ENCODE measurements at places on chromosomes 4 and X.
A peak's percentile ranks its signal among the peaks of the same experiment; 100 is the strongest.

DNA sequence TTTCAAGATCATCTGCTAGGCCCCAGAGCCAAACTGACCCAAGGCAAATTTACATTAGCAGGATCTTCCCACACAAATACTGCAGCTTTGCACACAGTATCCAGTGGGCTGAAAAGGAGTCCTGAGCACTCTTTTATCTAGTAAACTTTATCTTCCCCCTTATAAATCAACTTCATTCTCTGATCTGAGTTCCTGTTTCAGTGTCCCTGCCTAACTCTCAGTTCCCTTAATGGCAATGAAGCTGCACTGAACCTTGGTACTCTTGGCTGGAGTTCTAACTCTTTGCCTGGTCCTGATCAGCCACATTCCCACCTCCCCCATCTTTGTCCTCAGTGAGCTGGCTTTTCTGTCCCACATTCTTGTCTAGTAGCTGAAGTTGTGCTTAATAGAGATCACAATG, 37.4 kb downstream of the EDA2R start:
- DNase-seq = no peak

DNA sequence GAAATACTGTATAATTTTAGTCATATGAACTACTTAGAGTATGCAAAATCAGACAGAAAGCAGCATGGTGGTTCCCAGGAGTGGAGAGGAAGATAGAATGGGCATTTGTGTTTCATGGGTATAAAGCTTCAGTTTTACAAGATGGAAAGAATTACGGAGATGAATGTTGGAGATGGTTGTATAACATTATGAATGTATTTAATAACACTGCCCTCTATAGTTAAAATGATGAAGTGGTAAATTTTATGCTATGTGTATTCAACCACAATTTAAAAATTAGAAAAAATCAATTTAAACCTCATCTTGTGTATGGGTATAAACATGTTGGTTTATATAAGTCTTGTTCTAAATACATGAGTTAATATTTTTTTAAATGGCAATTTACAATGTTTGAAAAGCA, 521.1 kb downstream of the FSTL5 start:
- no peak for DNase-seq

GRCh38 chr4:99696801-99697200, 39.2 kb upstream of the C4orf54 start:
- no peak for DNase-seq

- no peak for DNase-seq
Observed at GRCh38 chr4:77773101-77773500, 46.1 kb downstream of the CNOT6L start.

GRCh38 chr4:47390428-47391125, 72.9 kb downstream of the COMMD8 start:
- DNase-seq = no peak

- no peak for DNase-seq
Observed at GRCh38 chr4:19823781-19824180, 427.9 kb upstream of the SLIT2 start.

DNA sequence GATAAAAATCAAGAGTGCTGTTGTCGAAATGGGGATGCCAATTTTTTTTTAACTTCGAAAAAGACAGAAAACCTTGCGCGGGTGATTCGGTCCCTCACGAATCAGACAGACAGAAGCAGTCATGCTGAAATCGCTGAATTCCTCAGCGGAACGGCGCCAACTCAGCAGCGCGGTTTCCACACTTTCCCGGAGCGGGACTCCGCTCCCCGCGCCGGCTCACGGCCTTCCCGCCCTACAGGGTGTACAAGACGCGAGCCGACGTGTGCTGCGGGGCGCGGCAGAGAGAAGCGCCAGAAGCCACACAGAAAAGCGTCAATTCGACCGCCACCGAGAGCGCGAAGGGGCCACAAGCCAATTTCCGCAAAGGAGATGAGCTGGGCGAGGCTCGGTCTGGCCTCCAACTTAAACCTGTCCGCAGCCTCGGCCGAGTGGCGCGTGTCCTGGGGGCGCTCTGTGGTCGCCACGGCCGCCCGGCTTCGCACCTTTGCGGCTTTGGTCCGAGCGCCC, 1.3 kb downstream of the NEXMIF start:
- DNase-seq = peak; percentile 21

DNA sequence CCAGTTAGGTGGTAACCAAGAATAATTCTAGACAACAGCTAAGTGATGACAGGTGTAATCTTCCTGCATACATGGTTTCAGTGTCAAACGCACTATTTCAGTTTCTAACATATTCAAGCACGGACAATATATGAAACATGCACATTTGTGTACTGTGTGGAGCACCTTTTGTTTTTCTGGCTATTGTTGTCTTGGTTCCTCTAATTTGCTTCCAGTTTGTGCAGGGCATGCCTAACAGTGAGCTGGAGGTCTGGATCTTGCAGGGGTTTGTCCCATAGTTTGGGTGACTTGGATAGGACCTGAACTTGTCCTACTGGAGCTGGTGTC, 70.5 kb upstream of the TBC1D9 start:
- DNase-seq = no peak

DNA sequence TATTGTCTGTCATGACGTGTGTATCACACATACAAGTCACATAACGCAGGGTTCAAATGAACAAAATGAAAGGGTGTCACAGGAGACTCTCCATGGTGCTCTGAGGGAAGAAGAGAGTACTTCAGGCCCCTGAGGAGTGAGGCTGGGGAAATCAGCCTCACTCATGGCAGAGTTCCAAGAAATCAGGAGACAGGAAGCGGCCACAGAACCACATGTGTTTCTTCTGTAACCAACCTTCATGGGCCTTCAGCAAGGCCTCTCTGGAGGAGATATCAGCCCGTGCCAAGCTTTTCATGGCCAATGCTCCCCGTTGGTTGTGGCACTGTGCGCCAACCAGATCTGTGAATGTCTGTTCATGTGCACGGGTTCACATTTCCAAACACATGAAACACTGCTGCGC, 76.0 kb downstream of the NAT8L start:
- peak; percentile 49 for DNase-seq

- DNase-seq = no peak
Observed at GRCh38 chr4:139988863-139989765, 164.9 kb downstream of the MAML3 start.

DNA sequence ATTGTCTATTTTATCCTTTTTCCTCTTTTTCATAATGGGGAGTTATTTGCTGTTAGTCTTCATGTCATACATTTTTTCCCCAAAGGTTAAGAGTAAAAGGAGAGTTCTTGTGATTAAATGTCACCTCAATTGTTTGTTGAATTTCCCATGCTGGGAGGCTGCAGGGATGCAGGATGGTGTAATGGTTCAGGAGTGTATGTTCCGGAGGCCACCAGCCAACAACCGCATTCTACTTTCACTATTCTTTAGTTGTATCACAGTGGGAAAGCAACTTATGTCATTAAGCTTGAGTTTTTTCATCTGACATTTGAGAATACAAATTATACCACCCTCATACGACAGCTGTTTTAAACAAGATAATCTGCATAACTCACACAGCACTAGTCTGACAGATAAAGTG, 15.4 kb downstream of the AFP start:
- DNase-seq = peak; percentile 5

- no peak for DNase-seq
Observed at GRCh38 chr4:3405176-3405575, 36.6 kb upstream of the HGFAC start.

- peak; percentile 16 for DNase-seq
Observed at GRCh38 chr4:153161226-153161963, 42.8 kb upstream of the TRIM2 start.

DNA sequence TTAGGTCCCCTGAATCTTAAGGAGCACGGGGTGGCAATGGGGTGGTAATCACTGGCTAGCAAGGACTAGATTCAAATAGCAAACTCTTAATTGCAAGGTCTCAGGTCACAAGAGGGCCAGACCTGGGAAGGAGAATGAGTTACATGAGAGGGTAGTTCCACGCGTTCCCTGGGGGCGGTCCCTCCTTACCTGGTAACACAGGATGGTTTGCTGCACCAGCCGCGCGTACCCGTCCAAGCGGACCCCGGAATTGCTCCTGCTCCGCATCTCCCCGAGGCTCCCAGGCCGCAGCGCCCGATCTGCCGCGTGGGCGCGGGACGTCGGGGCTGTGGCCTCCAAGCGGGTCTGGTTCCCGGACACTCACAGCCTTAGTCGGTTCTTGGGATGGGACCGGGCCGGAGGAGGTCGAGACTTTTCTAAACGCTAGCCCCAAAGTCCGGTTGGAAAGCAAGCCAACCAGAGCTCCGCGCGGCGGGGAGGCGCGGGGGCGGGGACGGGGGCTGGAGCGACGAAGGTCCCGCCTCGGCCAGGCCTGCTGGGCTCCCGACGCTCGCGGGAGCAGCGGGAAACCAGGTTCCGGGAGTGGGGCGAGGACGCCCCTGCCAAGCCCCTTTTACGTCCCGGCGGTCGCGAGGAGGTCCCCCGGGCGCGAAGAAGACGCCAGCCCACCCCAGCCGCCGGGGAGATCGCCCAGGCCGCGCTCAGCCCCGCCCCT, at the start of gene PHKA2:
TSS of gene PHKA2 (minus strand) at position 449 of the 715 bp plus-strand sequence. CDS start at position 267, 182 bp downstream.
- no peak for DNase-seq

DNA sequence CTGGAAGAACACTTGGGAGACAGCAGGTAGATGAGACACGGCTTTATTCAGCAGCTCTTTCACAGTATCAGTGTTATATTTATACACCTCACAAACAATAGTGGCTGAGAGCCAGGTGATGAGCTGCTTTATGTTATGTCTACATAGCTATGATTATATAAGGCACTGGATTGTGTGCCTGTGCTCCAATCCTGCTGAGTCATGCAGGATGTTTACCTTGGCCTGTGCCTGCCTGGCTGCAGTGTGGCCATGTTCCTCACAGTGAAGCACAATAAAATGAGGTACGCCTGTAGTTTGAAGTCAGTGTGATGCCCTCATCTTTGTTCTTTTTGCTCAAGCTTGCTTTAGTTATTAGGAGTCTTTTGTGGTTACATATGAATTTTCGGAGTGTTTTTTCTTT, 31.3 kb downstream of the CXCL13 start:
- DNase-seq = no peak

- DNase-seq = no peak
Observed at GRCh38 chr4:22478426-22478825, 37.4 kb downstream of the ADGRA3 start.

DNA sequence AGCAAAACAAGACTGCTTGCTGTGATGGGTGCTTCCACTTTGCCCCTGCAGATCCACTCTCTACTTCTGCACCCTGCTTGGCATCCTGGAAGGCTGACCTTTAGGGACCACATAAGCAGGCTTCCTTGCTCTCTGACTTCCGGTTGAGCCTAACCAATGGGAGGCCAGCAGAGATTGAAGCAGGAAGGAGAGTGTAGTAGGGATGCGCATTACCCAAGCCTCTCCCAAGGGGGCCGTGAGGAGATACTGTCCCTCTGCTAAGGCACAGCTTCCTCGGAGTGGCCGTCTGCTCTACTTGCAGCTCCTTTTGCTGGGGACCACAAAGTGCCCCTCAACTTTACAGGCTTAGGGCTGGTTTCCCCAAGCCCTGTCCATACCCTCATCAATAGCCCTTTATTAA, 624.3 kb upstream of the TENM3 start:
- DNase-seq = no peak

DNA sequence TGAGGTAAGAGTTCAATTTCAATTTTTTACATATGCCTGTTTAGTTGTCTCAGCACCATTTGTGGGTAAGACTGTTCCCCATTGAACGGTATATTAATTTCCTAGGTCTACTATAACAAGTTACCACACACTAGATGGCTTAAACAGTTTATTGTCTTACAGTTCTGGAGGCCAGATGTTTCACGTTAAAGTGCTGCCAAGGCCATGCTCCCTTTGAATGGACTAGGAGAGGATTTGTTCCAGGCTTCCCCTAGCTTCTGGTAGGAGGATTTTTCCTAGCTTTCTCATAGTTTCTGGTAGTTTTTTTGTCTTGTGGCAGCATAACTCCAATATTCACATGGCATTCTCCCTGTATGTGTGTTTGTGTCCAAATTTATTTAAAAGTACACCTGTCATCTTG, 149.3 kb upstream of the CYSLTR1 start:
- no peak for DNase-seq

GRCh38 chr4:176753049-176753448, 39.7 kb downstream of the VEGFC start:
- DNase-seq = no peak

GRCh38 chr4:74675673-74676279, 118.5 kb downstream of the BTC start:
- no peak for DNase-seq

GRCh38 chrX:86002076-86002896, 45.1 kb downstream of the CHM start:
- no peak for DNase-seq

GRCh38 chr4:130698251-130698650, 1602.3 kb downstream of the C4orf33 start:
- DNase-seq = no peak

DNA sequence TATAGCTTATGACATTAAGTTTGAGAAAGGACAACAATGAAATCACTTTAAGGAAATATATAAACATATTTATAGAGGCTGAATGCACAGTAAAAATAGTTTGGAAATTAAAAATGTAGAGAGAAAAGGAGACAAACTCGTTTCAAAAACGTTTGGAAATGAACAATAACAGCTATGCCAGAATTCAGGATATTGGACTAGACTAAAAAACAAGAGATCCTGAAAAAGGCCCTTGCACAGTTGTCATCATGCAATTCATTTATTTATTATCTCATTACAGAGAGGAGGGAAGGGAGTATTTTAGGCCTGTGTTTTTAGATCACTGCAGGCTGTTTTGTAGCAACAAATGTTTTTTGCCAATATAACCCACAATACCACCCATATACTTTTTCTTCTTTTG, 527.2 kb downstream of the ADGRL3 start:
- no peak for DNase-seq

GRCh38 chr4:127782025-127782274, 172 bp upstream of the HSPA4L start:
- peak; percentile 25 for DNase-seq

DNA sequence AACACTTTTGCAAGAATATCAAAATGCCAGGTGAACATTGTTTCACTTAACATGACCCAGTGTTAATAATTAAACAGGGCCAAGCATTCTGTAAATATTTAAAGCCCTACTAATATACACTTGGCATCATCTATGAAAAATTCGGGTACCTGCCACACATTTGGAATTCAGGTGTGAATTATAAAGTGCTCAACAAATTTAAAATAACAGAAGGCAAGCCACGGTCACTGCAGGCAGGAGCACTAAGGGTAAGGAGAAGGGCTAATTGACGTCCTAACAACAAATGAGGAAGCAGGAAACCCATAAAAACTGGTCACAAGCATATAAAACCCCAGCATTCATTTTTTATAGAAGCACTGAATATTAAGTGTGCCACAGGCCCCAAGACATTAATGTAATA, 43.8 kb upstream of the CPEB2 start:
- DNase-seq = no peak

- no peak for DNase-seq
Observed at GRCh38 chrX:124726881-124727280, 380.5 kb downstream of the SH2D1A start.

- peak; percentile 48 for DNase-seq
Observed at GRCh38 chrX:130841776-130842175, 61.2 kb downstream of the ENOX2 start.

DNA sequence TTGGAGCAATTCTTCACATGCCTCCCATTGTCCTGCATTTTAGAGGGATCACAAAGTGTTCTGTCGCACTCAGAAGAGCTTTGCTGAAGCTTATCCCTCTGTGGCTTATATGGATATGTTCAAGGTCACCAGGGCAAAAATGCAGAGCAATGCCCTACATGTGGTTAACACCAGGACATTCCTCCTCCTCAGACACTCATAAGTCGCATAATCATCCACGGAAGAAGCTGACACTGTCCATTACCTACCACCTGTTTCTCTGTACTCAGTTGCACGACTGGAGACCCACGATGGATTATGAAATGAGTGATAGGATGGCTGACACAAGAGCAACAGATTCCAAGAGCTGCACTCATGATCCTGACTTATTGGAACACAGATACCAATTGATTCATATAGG, 68.7 kb upstream of the PRDX4 start:
- no peak for DNase-seq
